ENCODE measurements at places on chromosomes 4 and X.
A peak's percentile ranks its signal among the peaks of the same experiment; 100 is the strongest.

GRCh38 chr4:185079271-185079905 lies 61.1 kb downstream of the HELT start:
- no peak for DNase-seq

GRCh38 chr4:114907568-114907967 lies 205.9 kb downstream of the NDST4 start:
- DNase-seq: no peak

- DNase-seq: no peak
Measured at GRCh38 chrX:110145311-110145710, 142.4 kb downstream of the TMEM164 start.

DNA sequence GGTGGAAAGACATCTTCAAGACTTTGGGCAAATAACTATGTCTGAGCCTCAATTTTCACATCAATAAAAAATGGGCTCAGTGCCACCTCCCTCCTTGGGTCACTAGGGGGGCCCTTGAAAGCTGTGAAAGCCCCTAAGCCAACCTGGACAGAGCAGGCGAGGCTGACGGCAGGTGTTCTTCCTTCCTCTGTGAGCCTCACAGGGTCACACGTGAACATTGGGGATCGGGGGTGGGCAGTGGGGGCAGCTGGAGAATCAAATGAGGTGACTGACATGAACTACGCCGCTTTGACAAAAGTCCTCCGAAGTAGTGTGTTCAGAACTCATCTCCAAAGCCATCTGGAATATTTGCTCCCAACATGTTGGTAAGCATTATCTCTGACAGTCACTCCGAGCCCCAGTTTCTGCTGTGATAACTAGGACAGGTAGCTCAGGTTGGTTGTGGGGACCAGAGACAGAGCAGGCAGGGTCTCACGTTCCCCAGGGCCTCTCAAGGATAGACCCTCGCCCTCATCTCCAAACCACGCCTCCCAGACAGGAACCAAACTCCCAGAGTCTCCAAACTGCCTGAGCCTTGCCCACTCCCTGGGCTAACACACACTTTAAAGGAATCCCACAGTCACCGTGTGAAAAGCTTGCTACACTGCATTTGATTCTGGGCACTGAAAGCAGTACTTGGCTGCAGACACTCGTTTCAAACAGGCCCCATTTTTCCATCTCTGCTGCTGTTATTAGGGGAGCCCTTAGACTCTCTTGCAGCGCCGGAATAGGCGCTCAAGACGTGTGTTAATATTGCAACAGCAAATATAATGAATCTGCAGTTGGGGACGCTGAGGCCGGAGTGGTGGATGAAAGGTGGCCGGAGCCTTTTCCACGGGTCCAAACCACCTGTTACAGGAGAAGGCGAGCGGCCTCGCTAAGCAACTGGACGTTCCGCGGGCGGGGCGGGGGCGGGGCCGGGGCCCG lies 717 bp upstream of the WFS1 start:
- no peak for DNase-seq

DNA sequence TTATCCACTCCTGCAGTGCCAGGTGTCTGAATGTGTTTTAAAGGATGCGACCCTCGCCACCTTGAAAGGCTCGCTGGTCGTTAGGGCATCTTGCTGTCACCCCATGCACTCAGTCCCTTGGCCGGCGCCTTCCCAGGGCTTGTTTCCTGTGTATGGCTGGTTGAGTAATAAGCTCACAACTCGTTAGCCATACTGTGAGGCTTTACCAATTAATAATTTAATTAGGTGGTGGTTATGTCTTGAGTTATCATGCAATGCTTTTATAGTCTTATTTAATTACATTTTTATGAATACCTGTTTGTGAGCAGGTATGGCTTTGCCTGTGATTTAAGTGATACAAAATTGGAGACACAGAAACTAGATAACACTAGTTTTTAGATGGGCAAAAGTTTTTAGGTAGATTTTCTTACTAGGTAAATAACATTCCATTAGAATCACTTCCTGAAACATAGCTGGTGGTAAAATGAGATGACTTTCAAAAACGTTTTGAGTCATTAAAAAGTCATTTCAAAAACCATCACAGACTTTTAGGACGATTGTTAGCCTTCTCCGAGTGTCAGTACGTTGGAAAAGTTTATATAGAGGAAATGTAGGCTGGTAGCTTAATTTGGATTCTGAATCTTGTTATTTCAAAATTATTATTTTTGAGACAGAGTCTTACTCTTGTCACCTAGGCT lies 18.2 kb downstream of the PTTG2 start:
- peak; percentile 80 for DNase-seq

- DNase-seq: no peak
Measured at GRCh38 chr4:168475745-168476144, 4.5 kb downstream of the DDX60L start.
